Right cardiac atrium (tissue), 5 donors: ENCODE measurements at places on chromosomes 1 and 21. TPM values are rescaled to one million over a fixed set of nuclear protein-coding genes. Genes with fewer than 3 reads are reported as not detected.

- DNase-seq, result peak; percentile 85
Measured at GRCh38 chr1:51192213-51192843, 43.7 kb upstream of the RNF11 start.

- no peak for DNase-seq
Measured at GRCh38 chr1:200179781-200180160, 152.3 kb downstream of the NR5A2 start.

- DNase-seq, result no peak
Measured at GRCh38 chr1:207801819-207802218, 50.0 kb downstream of the CD46 start.

The RIMS3 gene
- total RNA-seq, result 4.3 TPM
